ENCODE measurements at places on chromosomes 16 and 17.

GRCh38 chr17:45127207-45127547 lies 5.1 kb downstream of the PLCD3 start:
- DNase-seq: no peak

GRCh38 chr17:50108556-50108955 lies 13.4 kb downstream of the PDK2 start:
- no peak for DNase-seq

DNA sequence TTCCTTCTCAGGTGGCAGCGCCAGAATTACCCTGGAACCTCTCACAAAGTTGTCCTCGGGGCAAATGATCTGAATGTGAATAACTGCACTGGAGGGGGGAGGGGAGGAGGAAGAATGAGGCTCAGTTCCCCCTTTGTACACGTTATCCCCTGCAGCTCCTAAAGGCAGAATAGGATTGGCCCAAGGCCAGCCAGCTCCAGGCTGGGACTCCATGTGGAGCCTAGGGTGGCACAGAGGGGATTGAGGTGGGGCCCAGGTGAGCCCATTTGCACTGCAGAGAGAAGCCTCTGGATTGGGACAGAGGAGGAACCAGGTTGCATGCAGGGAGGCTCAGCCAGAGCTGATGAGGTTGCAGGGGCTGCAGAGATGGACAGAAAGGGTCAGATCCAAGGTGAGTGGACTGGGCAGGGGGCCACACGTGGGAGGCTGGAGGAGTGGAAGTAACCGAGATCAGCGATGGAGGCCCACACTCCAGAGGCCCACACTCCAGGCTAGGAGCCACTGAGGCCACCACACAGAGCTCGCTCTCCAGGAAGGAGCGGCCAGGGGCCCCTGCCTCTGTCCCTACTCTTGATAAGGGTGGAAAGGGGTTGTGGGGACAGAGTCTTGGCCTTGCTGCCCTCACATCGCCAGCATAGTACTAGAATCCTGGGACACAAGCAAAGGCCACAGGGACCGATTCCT lies 78.6 kb downstream of the RBFOX3 start:
- no peak for DNase-seq

- DNase-seq: no peak
Observed at GRCh38 chr16:19885451-19886072, 914 bp upstream of the GPRC5B start.

GRCh38 chr17:48723423-48724250 lies 652 bp downstream of the PRAC2 start:
- no peak for DNase-seq

GRCh38 chr17:78920528-78920927 lies 4.7 kb downstream of the TIMP2 start:
- no peak for DNase-seq

DNA sequence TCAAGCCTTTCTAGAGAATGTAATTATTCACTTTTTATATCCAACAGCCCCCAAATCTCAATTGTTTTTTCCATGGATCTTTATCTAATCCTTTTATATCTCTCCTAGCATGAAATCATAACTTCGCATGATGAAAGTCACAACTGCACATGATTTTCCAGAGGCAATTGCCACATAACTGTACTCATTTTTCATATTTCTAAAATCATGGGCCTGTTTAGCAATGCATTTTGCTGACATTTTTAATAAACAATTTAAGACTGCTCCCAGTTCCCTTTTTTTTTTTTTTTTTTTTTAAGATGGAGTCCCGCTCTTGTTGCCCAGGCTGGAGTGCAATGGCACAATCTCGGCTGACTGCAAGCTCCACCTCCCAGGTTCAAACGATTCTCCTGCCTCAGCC lies 83.5 kb downstream of the VMP1 start:
- no peak for DNase-seq

DNA sequence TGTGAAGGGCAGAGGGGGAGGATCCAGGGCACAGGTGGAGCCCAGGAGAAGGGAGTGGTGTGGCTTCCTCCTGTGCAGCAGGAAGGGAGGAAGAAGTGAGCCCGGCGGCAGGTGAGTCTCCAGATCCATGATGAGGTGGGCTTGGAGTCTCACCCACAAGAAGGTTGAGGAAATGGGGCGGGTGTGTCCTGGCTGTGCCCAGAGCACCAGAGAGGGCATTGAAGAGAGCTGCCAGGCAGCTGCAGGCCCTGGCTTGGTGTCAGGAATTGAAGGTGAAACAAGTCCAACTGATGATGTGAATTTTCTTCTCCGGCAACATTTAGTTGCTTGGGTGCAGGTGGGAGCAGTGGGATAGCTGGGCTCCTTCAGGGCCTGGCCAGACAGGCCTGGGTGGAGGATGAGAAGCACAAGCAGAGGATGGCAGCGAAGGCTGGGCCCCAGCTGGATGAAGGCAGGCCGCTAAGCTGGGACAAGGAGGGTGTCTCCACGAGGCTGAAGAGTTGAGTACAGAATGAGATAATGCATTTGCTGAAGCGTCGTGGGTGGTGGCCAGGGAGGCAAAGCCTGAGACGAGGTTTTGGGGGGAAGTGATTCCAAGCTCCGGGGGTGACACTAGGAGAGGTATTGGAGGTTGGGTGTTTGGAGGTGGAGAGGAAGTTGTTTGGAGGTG lies 18.3 kb downstream of the NT5M start:
- DNase-seq: no peak

GRCh38 chr17:45296003-45296832 lies 20.6 kb downstream of the MAP3K14 start:
- no peak for DNase-seq

DNA sequence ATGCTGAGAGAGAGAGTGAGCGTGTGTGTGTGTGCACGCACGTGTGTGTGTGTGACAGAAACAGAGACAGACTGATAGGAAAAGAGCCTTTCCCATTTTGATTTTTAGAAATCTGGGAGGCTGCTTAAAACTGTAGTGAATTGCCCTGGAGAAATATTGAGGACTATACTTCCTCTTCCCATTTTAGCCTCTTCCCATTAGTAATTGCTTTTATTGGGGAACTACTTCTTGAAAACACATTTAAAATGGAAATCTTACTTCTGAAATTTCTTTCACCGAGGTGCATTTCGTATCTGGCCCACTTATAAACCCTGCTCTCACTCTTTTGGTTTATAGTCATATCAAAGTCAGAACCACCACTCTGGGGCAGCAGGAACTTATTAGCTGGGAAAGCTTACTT lies 47.1 kb downstream of the NUP93 start:
- no peak for DNase-seq

- no peak for DNase-seq
Observed at GRCh38 chr16:74605746-74606520, 981 bp downstream of the GLG1 start.

DNA sequence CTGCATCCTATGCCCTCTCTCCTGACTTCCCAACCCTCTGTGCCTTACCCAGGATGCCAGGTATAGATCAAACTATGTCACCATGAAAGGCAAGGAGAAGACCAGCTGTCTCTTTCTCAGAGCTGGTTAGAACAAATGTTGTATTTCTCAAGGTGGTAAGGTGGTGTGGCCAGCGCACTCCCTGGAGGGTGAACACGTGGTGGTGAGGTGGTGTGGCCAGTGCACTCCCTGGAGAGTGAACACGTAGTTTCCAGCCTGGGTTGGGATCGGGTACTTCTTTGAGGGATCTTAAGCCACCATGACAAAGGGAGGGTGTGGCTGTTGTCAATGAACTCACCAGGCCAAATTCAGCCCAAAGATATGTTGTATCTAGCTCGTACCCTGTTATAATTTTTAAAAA lies 26.8 kb downstream of the KATNIP start:
- no peak for DNase-seq

GRCh38 chr16:62225675-62226074 lies 189.4 kb upstream of the CDH8 start:
- no peak for DNase-seq

GRCh38 chr16:12311877-12312276 lies 335.3 kb downstream of the SNX29 start:
- DNase-seq: no peak

DNA sequence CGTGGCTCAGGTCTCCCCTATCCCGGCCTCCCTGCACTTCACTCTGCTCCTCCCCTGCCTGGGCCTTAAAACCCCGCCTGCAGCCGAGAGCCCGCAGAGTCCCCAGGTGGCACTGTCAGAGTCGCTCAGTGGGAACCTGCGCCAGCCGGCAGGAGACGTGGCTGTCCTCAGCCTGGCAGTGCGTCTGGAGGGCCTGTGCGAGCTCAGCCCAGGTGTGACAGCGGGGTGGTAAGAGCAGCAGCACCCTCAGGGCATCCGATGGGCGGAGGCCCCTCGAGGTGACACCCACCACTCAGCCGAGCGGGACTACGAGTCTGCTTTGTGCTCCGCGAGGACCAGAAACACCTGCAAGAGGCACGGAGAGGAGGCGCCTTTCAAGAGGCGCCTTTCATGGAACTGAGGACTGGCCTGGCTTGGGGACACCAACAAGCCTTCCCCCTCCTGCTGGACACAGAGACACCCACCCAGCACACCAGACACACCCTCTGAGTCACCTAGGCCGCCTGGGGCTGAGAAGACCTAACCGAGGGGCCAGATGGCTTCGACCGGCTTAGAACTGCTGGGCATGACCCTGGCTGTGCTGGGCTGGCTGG lies at the start of gene CLDN9:
TSS of gene CLDN9 (plus strand) at position 96 of the 593 bp plus-strand sequence. CDS start at position 536, 440 bp downstream.
- no peak for DNase-seq

- peak; percentile 65 for DNase-seq
Observed at GRCh38 chr16:679814-680624, at the start of gene STUB1. Gene STUB1 (plus strand): TSS chr16:680410. CDS start chr16:680526, 116 bp downstream.

DNA sequence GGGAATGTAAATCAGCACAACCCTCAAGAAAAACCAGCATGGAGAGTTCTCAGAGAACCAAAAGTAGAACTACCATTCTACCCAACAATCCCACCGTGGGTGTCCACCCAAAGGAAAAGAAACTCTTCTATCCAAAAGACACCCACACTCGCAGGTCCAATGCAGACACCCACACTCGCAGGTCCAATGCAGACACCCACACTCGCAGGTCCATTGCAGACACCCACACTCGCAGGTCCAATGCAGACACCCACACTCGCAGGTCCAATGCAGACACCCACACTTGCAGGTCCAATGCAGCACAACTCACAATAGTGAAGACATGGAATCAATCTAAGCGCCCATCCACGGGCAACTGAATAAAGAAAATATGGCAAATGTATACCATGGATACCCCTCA lies 77.0 kb upstream of the RPH3AL start:
- DNase-seq: no peak

DNA sequence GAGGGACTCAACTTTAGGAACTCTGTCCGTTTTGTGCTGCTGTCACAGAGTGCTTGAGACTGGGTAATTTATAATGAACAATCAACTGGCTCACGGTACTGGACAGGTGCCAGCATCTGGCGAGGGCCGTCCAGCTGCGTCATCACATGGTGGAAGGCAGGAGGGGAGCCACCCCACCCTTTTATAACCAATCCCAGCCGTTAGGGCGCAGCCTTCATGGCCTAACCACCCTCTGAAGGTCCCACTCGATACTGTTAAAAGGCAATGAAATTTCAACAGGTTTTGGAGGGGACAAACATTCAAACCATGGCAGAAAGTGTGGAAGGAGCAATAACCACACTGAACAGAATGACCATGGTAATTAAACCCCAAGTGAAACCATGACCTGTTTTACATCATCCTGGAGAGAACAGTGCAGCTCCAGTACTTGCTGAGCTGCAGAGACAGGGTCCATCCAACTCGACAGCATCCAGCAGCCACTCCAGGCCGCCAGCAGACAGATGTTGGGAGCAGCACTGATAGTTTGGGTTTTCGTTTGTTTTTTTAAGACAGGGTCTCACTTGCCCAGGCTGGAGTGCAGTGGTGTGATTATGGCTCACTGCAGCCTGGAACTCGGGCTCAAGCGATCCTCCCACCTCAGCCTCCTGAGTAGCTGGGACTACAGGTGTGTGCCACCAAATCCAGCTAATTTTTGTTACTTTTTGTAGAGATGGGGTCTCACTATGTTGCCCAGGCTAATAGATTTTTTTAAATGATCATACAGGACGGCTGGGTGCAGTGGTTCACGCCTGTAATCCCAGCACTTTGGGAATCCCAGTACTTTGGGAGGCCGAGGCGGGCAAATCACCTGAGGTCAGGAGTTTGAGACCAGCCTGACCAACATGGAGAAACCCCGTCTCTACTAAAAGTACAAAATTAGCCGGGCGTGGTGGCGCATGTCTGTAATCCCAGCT lies 11.0 kb downstream of the CHMP6 start:
- no peak for DNase-seq

GRCh38 chr17:75093548-75094158 lies 5.9 kb downstream of the SLC16A5 start:
- DNase-seq: no peak

DNA sequence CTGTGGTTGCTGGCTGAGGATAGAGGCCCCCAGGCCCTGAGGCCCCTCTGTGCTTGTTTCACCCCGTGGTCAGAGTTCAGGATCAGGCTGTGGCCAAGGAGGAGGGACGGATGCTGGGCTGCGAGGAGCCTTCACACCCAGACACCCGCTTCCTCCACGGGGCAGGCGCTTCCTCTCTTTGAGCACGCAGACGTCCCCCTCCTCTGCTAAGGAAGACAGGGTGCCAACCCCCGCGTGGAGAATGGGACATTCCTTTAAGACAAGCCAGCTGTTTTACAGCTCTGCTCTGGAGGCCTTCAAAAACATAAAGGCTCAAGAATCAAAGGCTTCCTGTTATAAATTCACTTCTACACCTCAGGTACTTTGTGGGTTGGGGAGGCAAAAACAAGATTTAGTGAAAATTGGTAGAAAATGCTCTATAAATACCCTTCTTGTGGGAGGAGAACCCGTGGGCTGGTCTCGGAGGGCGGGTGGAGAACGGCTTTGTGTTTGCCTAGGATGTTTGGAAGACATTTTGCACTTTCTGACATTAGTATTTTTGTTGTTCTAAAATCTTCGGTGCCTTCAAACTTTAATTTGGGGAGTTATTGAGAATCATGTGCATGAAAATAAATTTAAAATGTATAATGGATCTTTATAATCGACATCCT lies 60.8 kb upstream of the FOXF1 start:
- no peak for DNase-seq

DNA sequence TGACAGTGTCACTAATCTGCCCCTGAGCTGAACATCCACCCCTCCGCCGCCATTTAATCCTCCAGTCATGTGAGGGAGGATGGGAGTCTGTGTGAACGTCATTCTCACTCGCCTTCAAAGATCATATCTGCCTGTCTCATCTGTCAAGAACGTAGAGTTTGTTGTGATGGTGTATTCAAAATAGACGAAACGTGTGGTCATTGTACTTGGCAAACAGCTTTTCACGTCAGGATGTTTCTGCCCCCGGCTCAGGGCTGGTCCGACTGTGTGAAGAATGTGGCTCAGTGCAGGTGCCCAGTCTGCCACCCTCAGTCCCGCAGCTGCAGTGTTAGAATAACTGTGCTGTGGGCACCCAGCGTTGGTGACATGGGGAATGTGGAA lies 148.0 kb downstream of the KCNJ12 start:
- no peak for DNase-seq

GRCh38 chr16:22225060-22225459 lies 19.0 kb downstream of the EEF2K start:
- no peak for DNase-seq
